Aorta (tissue), 5 donors: ENCODE measurements at places on chromosomes 7 and 10. TPM values are rescaled to one million over a fixed set of nuclear protein-coding genes. Genes with fewer than 3 reads are reported as not detected.
A peak's percentile ranks its signal among the peaks of the same experiment; 100 is the strongest.

DNA sequence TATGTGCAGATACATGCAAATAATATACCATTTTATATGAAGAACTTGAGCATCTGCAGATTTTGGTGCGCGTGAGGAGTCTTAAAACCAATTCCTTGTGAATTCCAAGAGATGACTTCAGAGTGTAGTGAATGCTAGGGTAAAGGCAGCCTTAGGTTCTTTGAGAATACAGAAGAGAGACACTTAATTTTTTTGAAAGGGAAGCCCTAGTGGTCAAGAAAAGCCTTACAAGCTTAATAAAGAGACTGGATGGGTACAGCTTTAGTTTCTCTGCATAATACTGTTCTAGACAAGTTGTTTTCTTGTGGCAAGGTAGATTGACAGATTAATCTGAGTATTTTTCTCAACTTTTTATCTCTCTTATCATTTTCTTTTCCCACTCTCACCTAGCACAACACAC is 636.5 kb downstream of the DNAJB9 start:
- no peak for DNase-seq

DNA sequence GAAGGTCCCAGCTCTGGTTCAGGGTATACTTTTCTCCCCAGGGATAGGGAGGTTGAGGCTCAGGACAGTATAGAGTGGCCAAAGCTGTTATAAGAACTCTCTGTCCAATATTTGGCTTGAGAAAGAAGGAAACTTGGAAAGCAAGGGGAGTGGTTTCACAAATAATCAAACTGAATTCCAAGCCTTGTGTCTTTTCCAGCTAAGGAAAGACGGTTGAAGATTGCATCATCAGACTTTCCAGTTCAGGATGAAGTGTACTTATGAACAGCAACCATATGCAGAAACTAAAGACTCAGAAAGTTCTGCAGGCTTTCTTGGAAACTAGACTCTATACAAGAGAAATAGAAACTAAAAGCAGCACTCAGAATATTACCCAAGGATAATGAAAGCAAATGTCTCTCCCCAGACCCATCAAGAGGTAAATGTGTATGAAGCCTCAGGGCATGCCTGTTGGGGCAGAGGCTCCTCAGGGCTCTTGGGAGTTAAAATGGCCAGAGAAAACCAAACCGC is 46.4 kb downstream of the RAMP3 start:
- DNase-seq: no peak

- peak; percentile 82 for DNase-seq
Observed at GRCh38 chr10:49606981-49607535, 3.1 kb upstream of the SLC18A3 start.

GRCh38 chr7:92645114-92646061 is 55.2 kb upstream of the FAM133B start:
- no peak for DNase-seq

DNA sequence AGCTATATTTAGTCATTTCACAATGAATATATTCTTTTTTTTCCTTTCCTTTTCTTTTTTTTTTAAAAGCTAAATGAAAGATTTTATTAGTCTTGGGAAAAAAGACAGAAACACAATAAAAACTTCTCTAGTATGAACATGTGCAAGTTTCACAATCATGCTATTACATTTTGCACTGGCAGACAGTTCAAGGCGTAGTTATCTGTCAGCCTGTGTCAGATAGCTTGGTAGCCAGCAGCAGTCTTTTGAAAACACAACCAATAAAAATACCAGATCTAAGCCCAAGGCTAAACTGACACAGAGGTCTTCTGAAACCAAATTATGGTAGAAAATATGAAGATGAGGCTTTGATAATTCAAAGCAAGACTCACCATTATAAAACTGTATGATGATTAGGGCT is 205.8 kb upstream of the TEX47 start:
- DNase-seq: no peak

- no peak for DNase-seq
Observed at GRCh38 chr10:3136336-3136735, 36.2 kb downstream of the PITRM1 start.

DNA sequence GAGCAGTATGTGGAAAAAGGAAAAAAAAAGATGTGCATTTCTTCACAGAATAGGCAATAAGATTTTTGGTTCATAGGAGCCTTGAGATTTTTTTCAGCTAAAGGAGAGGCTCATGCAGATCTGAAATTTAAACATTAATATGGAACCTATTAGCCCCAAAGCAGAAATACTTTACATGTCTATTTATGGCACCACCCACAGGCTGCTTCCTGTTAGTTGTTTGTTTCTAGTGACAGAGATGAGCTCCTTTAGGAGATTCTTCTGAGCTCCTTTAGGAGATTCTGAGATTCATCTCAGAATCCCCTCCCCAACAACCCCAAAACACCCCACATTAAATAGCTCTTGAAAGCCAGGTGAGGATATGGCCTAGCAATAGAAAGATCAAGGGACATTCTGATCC is 27.9 kb upstream of the HPS1 start:
- no peak for DNase-seq

DNA sequence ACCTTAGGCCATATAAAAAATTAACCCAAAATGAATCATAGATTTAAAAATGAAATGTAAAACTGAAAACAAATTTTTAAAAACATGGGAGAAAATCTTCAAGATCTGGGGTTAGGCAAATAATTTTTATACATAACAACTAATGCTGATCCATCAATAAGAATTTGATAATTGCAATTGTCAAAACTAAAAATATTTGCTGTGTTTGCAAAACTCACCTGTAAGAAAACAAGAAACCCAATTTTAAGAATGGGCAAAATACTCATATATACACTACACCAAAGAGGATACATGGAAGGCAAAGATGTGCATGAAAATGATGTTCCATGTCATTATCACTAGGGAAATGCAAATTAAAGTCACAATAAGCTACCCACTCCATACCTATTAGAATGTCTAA is 194.8 kb upstream of the NRP1 start:
- DNase-seq: no peak

- no peak for DNase-seq
Observed at GRCh38 chr7:17706275-17706674, 234.0 kb downstream of the SNX13 start.

GRCh38 chr10:114767101-114767985 is 54.2 kb upstream of the FHIP2A start:
- DNase-seq: no peak

- DNase-seq: no peak
Observed at GRCh38 chr7:6251653-6252052, 20.8 kb downstream of the CYTH3 start.

DNA sequence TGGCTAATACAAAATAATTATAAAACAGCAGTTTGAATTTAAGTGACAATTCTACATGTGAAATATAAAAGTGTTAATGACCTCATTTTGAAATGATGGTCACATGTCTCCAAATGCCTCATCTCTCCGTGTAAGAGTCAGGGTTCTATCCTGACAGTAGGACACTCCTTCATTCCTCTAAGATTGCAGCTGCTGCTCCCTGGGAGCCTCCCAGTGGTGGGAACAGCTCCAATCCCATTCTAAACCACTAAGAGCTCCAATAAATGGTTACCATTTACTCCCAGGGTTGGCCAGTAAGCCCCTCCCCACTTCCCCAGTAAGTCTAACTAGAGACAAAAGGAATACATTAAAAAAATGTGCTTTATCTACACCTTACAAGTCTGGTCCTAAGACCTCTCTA is 344.6 kb upstream of the AOAH start:
- no peak for DNase-seq

DNA sequence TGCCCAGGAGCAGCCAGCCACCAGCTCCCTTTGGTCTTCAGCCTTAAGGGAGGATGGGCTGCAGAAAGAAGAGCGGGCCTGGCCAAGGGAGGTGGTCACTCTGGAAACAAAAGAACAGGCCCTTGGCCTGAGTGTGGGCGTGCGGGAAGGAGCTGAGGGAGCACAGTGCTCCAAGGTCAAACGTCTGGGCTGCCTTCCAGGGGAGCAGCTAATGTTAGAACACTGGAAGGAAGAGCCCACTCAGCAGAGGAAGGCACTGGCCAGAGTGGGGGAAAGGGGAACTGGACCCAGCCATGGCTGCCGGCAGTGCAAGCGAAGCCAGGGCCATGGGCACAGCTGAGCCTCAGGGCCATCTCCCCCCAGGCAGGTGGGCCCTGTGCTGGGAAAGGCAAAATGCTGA is 42.7 kb downstream of the FAM53B start:
- DNase-seq: peak; percentile 96

- DNase-seq: no peak
Observed at GRCh38 chr7:43204081-43204480, 91.6 kb downstream of the HECW1 start.

DNA sequence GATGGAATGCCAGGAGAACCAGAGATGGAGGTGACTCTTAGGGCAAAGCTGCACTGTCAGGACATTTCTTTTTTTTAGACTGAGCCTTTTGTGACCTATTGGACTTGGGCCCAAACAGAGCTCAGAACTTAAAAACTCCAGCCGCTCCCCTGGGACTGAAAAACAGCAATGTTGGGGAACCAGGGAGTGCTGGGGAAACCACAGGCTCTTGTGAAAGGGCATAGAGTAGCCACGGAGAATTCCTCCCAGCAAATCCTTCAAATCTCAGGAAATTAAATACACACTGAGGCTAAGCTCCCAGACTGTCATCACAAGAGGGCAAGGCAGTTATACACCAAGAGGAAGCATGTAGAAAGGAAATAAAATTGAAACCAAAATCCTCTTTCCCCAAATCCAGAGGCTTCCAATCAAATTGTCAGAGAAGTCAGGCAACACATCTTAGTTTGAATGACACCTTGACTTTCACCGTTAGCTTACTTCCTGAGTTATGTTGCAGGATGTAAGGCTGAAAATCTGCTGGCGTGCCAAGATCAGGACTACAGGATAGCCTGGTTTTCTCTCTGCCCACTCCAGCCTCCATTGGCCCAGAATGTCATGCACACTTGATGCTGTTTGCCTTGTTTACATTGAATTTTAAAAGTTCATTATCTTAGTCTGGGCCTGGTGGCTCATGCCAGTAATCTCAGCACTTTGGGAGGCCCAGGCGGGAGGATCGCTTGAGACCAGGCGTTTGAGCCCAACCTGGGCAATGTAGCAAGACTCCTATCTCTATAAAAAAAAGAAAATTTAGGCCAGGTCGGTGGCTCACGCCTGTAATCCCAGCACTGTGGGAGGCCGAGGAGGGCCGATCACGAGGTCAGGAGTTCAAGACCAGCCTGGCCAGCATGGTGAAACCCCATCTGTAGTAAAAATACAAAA is 2.6 kb upstream of the RFC2 start:
- no peak for DNase-seq

GRCh38 chr10:86773498-86773897 is 17.1 kb downstream of the BMPR1A start:
- DNase-seq: no peak

DNA sequence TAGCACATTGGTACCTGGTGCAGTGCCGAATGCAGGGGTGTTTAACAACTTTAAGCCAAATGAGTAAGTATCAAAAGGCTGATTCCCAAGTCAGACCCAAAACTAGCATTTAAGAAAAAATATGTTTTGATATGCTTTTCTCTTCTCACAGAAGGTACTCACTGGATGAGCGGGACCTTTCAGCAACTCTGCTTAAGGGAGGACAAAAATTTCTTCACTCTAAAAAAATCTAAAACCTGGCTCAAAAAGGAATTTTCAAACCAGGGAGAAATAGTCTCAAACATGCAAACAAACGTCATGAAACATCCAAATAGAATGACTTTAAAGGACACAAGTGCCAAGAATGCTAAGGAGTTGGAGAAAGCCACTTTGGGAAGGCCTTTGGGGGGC is 962.1 kb downstream of the KCNMA1 start:
- DNase-seq: no peak

- DNase-seq: no peak
Observed at GRCh38 chr7:114785496-114785895, 136.4 kb upstream of the MDFIC start.

- DNase-seq: peak; percentile 82
Observed at GRCh38 chr10:100338434-100339036, 8.5 kb upstream of the SCD start.

GRCh38 chr7:21753071-21753470 is 192.6 kb downstream of the CDCA7L start:
- DNase-seq: no peak

DNA sequence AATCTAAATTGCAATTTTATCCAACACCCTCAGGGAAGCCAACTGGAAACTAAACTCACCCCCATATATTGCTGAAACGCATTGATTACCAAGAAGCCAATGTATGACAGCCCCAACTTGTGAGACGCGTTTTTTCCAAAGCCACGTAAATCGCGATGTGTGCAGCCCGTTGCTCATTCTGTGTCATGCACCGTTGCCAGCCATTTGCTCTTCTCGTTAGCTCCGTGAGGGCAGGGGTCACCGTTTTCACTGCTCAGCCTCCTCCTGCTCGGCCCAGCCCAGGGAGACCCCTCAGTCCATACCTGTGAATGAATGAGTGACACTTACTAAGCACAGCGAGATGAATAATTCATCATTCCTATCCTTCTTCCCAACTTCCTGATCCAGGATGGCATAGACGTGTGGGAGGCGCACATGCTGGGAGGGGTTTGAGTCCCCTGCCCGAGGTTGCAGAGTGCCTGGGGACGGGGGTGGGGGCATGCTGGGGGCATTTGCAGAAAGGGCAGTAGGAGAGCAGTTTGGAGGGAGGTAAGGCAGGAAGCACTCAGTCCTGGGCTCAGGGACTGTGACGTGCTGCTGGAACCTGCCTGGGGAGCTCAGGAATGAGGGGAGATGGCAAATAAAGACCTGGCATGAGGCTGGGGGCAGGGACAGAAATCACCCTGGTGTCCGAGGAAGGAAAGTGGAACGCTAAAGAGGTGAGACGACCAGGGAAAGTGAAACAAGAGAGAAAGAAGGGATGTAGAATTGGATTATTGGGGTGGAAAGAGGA is 104.2 kb upstream of the SDK1 start:
- DNase-seq: no peak

GRCh38 chr7:81583090-81583489 is 186.8 kb downstream of the HGF start:
- DNase-seq: no peak

DNA sequence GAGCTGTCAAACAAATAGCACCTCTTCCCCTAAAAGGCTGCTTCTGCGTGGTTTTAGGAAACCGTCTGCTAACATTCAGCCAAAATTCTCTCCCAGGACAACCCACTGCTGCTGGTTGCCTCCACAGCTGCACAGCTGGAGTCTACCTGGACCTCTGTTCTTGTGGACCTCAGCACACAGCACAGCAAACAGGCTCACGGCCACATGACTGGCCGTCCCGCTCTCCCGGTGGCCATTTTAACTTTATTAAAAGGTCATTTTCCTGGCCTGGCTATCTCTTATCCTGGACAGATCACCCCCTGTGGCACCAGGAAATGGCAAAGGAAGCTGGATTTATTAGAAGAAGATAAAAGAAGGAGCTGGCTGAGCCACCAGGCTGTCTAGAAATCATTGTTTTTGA is 27.6 kb downstream of the SORBS1 start:
- no peak for DNase-seq

- no peak for DNase-seq
Observed at GRCh38 chr10:91694170-91694794, 61.4 kb upstream of the PPP1R3C start.

- no peak for DNase-seq
Observed at GRCh38 chr10:125035136-125035535, 93.2 kb downstream of the ZRANB1 start.

- DNase-seq: no peak
Observed at GRCh38 chr10:72503241-72503640, 122.6 kb downstream of the MICU1 start.

EPO gene
- total RNA-seq: not detected

PON3 gene
- total RNA-seq: 0.55 TPM

DPCD gene
- 9.8 TPM for total RNA-seq

CARD11 gene
- total RNA-seq: 1.8 TPM

MOGAT3 gene
- total RNA-seq: not detected

CUTC gene
- total RNA-seq: 16.5 TPM

SLC26A5 gene
- 0.57 TPM for total RNA-seq

LIPF gene
- not detected for total RNA-seq

HOXA4 gene
- 11.6 TPM for total RNA-seq

CHCHD1 gene
- total RNA-seq: 13.7 TPM

CLRN3 gene
- not detected for total RNA-seq

GLRX3 gene
- total RNA-seq: 47.1 TPM

H2BK1 gene
- total RNA-seq: 2.2 TPM
